ENCODE measurements at places on chromosomes 1 and 21. TPM values are rescaled to one million over a fixed set of nuclear protein-coding genes. Genes with fewer than 3 reads are reported as not detected.

DNA sequence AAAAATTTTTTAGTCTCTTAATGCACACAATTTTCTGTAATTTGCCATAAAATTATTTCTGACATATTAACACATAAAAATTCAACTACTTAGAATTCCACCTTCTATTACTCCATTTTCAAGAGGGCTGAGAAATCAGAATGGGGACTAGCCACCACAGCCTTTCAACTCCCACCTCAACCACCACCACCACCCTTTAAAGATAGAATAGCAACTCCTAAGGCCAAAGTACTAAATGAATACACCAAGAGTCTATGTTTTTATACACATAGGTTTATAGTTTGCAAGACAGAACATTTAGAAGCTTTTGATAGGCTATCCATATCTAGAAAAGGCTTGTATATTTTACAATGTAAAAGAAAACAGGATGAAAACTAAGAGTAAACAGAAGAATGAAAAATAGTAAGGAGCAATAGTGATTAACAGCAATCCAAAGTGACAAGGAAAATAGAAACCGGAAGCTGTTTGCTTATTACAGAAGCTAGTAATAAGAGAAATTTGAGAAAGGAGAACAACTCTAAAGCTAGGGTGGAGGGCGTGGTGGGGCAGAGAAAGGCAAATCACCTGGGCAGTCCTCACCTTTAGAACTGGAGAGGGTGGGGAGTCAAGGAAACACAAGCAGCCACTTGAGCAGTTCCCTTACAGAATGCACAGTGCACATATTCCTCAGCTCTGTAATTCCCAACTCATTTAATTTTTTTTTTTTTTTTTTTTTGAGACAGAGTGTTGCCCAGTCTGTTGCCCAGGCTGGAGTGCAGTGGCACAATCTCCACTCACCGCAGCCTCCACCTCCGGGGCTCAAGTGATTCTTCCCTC lies 27.7 kb downstream of the EPS15 start:
- no peak for DNase-seq

CHI3L2 gene
- polyA plus RNA-seq = 6.2 TPM

DNA sequence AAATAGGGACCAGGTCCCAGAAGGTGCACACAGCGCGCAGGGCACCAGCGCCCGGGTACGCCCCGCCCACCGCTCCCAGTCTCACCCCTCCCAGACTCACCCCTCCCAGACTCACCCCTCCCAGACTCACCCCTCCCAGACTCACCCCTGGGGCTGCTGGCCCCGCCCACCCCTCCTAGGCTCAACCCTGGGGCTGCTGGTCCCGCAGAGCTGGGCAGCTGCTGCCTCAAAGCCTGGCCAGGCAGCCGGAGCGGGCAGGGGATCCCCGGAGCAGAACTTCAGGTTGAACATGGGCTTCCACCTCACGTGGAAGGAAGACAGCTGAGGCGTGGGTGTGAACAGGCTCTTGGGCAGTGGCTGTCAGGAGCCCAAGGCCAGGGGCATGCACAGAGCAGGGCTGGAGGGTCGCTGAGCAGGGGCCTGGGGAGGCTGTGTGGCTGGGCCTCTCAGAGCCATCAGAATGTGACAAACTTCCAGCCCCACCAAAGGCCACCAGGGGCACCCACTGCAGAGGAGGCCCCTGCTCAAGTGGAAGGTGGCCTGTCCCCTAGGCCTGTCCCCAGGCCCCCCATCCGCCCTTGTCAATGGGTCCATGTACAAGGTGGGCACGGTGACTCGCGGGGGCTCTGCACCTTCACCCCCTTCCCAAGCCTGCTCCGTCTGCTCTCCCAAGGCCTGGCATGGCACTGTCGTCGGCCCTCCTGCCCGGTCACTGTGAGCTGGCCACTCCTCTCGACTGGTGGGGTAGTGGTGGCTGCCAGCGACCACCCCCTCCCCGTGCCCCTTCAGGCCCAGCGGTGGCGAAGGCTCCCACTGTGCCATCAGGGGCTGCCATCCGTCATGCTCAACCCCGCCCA lies 20.4 kb upstream of the SUMO3 start:
- DNase-seq = no peak

DNA sequence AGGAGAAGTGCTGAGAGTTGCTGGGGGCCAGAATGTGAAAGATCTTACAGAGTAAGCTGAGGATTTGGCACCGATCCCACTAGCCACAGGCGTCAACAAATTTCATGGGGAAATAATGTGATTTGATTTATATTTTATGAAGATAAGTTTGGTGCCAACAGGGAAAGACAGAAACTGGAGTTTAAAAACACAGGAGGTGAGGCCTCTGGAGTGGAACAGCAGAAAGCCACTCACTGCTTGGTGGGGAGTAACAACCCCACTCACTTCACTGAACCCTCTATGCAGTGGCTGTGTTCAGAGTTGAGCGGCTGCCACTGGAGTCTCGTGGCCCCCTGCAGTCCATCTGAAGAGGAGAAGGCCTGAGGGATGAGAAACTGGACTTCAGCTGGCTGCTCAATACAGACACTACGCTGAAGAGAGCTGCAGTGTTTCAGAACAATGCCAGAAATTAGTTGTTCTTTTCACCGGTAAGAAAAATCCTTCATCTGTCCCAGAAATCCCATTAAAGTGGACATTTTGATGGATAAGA lies 48.0 kb upstream of the RXRG start:
- no peak for DNase-seq

ANKRD45 gene
- polyA plus RNA-seq = 0.27 TPM

Data from right cardiac atrium (tissue), 5 donors.